ENCODE measurements at places on chromosomes 12 and 14. TPM values are rescaled to one million over a fixed set of nuclear protein-coding genes. Genes with fewer than 3 reads are reported as not detected.

KRT7 gene
- total RNA-seq, result 3.6 TPM

RPS29 gene
- 4,431 TPM for total RNA-seq

NAB2 gene
- total RNA-seq, result 19.7 TPM

SLC39A2 gene
- not detected for total RNA-seq

IRAK3 gene
- total RNA-seq, result 111 TPM

BDKRB2 gene
- total RNA-seq, result 2.8 TPM
